ENCODE measurements at places on chromosomes 5 and 9. TPM values are rescaled to one million over a fixed set of nuclear protein-coding genes. Genes with fewer than 3 reads are reported as not detected.

The WWC1 gene
- 2.2 TPM for total RNA-seq

DNA sequence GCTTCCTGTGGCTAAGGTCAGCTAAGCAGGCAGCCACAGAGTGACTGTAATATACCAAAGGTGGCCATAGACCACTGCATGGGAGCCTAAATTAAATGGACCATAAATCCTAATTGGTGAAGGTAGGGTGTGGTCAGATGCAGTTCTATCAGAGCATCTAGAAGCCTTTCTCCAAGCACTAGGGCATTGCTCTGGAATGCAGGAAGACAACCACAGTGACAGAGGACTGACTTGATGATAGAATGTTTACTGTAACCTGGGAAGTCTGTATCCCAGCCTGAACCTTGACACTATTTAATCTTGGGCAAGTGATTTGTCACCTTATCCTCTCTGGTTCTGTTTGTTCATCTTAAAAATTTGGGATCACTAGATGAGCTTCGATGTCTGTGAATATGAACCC is 2.3 kb downstream of the FBXO38 start:
- no peak for DNase-seq

- DNase-seq, result peak; percentile 37
Measured at GRCh38 chr5:98816582-98817222, 43.2 kb downstream of the RGMB start.

The ACTL7B gene
- total RNA-seq, result under 0.01 TPM

DNA sequence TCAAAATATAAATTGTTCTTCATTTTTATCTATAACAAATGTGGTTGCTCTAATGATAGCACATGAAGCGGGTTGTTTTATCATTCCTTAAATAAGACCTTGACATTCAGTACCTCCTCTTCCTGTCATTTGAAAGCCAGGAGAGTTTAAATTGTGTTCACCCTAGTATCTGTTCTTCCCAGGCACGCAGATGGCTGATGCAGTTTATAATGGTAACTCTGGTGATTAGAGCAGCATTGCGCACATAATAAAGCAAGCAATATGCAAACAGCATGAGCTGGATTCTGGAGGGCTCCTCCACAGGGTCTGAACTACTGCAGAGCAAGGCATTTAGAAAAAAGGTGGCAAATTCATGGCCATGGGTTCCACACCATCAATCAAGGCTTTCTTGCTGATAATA is 307.8 kb downstream of the ENC1 start:
- no peak for DNase-seq

DNA sequence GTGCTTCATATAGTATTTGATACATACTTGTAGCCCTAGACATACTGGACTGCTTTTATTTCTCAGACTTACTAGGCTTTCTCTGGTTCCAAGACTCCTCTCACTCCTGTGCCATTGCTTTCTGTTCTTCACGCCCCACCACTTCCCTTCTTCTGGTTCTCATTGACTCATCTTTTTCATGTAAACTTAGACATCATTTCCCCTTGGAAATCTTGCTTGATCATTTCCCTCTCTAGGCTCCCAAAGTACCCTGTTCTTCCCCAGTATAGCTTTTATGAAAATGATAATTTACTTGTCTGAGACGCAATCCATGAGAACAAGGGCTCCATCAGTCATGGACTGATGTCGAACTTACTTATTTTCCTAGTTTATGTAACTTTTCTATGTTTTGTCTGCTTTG is 83.5 kb downstream of the TLR4 start:
- no peak for DNase-seq

DNA sequence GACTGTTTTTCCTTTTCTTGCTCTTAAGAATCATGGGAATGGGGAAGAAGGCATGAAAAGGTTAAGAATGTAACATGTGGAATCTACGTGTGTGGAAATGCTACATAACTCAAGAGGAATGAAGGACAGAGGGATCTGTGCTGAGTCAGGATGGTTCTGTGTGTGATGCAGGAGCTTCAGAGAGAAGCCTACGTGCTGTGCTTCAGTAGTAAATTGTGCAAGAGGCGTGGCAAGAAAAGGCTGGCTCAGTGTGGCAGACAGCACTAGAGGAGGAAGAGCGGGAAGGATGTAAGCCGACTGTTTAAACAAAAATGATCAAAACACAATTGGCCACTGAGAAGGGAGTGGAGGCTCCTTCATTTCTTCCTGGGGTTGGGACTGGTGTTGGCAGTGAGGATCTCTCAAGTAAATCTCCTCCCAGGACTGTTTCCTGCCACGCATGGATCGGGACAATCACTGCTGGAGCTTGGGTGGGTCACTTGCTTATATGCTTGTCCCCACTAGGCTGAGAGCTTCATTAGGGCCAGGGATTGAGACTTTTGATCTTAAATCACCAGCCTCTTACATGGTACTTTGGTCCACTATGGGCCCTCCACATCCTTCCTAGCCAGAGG is 59.4 kb upstream of the BASP1 start:
- DNase-seq, result peak; percentile 97

- peak; percentile 72 for DNase-seq
Measured at GRCh38 chr5:122195802-122196394, 66.6 kb downstream of the ZNF474 start.

The AFAP1L1 gene
- 11.9 TPM for total RNA-seq

DNA sequence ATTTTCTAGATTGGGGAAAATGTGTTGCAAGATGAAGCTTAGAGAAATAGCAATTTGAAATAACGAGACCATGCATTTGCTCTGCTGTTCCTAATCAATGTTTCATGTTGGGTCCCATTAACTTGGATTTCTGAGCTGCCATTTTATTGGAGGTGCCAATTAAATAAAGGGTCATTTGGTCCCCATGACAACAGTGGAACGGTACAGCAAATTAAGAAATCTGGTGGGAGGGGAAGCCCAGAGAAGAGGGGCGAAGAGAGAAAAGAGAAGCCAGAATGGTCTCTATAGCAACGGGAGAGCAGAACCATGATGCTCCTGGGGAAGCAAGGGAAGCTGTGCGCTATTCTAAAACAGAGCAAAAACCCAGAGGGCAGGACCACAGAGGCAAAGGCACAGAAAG is 120.2 kb downstream of the ENTREP1 start:
- no peak for DNase-seq

GRCh38 chr9:37511016-37512010 is 25.6 kb downstream of the POLR1E start:
- DNase-seq, result no peak

The PLPPR1 gene
- total RNA-seq, result not detected

The HMGCR gene
- total RNA-seq, result 198 TPM

The TBC1D9B gene
- total RNA-seq, result 70.0 TPM

DNA sequence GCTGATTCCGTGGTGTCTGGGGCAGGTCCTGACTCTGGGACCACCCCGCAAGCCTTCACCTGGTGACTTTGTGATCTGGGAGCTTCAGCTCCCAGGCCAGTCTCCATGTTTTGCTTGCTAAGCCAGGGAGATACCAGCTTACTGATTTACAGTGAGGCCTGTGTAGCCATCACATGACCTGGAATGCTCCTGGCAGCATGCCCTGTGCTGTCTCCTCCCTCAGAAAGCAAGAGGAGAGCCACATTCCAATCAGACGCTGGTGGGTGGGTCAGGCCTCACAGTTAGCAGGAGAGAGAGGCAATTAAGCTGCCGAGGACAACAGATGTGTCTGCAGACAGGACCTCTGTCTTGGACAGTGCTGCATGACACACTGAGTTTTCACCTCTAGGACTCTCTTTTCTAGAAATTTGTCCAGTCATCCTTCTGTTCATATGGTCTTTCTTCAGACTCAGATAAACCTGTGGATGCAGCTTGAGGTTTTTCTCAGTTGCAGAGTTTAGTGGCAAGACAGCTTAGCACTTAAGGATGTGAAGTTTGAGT is 24.4 kb upstream of the GRPEL2 start:
- peak; percentile 97 for DNase-seq

- DNase-seq, result peak; percentile 48
Measured at GRCh38 chr9:34070606-34071324, 22.1 kb upstream of the UBAP2 start.

The FOXD4 gene
- 0.43 TPM for total RNA-seq

DNA sequence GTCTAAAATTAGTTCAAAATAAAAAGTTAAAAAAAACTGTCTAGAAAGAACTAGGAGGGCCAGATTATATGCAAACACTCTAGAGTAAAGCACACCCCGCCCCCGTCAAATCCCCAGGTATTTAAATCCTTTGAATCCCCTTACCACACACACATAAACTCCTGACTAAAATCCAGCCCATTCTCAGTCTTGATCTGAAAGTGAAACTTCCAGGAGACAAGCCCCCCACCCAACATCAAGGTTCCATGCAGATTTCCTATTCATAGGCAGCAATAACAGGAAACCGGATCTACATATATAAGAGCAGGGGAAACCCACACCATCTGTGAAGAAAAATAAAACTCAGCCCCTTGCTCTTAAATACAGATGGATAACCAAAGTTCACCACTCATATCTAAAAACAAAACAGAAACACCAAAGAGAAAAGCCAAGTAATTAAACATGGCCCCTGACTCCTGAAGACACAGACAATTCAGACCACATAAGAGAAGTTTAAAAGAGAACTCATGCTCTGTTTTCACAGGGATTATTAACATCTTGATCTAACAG is 42.3 kb downstream of the MARCHF3 start:
- no peak for DNase-seq

The SKIC3 gene
- total RNA-seq, result 191 TPM

The ASPN gene
- total RNA-seq, result 1.6 TPM

- no peak for DNase-seq
Measured at GRCh38 chr5:113572716-113573115, 59.2 kb downstream of the YTHDC2 start.

- peak; percentile 72 for DNase-seq
Measured at GRCh38 chr5:15946026-15946425, 233.6 kb downstream of the MARCHF11 start.

DNA sequence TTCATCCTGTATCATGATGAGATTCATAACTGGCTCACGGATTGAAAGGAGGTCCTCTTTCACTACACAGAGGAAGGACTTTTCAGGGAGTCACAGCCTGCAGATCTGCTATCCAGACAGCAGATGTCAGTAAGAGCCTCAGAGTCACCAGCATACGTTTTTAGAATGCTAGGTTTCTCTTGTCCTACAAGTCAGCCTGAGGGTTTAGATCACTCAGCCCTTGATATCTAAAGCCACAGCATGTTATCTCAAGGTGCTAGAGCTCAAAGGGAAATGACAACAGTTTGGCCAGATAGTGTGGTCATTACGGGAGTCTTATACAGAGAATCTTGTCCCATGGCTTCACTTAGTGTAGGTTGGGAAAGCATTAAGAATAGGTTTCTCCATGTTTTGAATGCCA is 30.9 kb upstream of the SLC46A2 start:
- peak; percentile 57 for DNase-seq

GRCh38 chr5:130731839-130732238 is 433.2 kb downstream of the HINT1 start:
- no peak for DNase-seq

GRCh38 chr9:35051069-35051967 is 21.1 kb downstream of the VCP start:
- peak; percentile 50 for DNase-seq

The OLFML2A gene
- total RNA-seq, result 5.5 TPM

The PTGS1 gene
- 10.4 TPM for total RNA-seq

The CBY3 gene
- not detected for total RNA-seq

DNA sequence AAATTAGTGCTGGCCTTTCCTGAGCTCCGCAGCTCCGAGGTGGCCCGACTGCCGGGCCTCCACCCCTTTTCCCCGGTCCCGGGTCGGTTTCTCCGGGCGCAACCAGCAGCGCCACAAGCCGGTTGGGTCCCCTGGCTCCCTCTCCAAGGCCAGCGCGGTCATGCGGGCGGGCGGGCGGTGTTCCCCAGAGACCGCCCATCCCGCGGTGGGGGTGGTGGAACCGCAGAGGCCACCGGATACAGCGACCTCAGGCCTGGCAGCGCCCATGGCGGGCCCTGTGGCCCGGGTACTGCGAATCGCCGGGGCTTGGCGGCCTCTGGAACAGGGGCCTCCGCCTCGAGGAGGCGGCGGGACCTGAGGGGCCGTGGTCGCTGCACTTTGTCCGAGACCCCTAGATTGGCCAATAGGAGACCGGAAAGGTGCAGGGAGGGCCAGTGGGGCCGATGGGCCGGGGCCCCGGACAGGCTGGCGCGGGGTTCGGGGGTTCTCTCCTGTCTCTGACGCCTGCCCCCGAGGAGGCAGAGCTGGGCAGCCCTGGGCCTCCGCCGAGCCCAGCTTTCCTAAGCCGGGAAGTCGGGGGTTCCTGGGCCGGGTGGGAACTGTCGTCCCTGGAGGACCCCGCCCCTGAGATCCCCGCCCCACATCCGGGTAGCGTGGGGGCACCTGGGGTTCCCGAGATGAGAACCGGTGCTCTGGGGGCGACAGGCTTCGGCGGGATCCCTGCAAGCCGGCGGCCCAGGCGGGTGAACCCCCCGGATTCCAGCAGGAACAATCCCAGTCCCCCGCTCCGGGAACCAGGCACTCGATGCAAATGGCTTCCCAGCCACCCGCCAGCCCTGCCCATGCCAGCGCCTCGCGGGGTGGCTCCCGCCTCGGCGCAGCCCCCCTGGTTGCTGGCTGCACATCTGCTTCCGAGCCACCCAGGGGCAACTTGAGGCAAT is 293.9 kb downstream of the ZSWIM6 start:
- DNase-seq, result peak; percentile 52

The SLC22A4 gene
- 6.8 TPM for total RNA-seq

GRCh38 chr5:172723508-172723907 is 47.5 kb downstream of the DUSP1 start:
- no peak for DNase-seq

DNA sequence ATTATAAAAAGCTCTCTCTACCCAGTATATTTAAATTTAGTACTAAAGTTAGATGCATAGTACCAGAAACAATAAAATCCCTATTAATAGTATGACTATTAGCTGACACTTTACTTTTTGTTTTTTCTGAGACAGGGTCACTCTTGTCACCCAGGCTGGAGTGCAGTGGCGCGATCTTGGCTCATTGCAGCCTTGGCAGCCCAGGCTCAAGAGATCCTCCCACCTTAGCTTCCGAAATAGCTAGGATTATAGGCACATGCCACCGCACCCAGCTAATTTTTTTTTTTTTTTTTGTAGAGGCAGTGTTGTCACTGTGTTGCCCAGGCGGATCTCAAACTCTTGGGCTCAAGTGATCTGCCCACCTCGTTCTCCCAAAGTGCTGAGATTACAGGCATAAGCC is 8.0 kb downstream of the CCNG1 start:
- DNase-seq, result no peak

GRCh38 chr5:32499261-32499660 is 54.7 kb upstream of the ZFR start:
- no peak for DNase-seq

GRCh38 chr9:7123743-7124142 is 366.0 kb downstream of the KDM4C start:
- no peak for DNase-seq

DNA sequence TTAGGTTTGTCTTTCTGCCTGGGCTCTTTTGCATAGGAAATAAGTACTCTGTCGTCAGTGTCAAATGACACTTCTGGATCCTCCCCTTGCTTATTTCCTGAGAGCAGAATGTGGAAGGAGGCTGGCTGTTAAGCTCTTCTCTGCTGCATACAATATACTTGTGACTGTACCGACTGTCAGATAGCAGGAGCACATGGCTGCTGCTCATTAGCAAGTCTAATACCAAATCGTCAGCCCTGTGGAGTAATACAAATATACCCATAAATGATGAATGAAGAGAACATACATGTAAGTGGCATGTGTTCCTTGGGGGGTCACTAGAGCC is at the start of gene GPR151:
Gene GPR151 (minus strand): TSS at position 40 of the 325 bp plus-strand sequence. CDS start 77 bp downstream, outside the sequence.
- peak; percentile 14 for DNase-seq

GRCh38 chr5:147699496-147700088 is 82.9 kb downstream of the JAKMIP2 start:
- DNase-seq, result no peak
